Kidney (tissue), 22 donors: ENCODE measurements at places on chromosomes 7 and 10. TPM values are rescaled to one million over a fixed set of nuclear protein-coding genes. Genes with fewer than 3 reads are reported as not detected.

- no peak overlapping the region for H3K4me3 ChIP-seq
- no peaks in the 10 kb centered on the region for H3K27me3 ChIP-seq
- H3K27ac ChIP-seq, result no peak overlapping the region
Measured at GRCh38 chr7:26326211-26326610, 34.5 kb downstream of the SNX10 start.

DNA sequence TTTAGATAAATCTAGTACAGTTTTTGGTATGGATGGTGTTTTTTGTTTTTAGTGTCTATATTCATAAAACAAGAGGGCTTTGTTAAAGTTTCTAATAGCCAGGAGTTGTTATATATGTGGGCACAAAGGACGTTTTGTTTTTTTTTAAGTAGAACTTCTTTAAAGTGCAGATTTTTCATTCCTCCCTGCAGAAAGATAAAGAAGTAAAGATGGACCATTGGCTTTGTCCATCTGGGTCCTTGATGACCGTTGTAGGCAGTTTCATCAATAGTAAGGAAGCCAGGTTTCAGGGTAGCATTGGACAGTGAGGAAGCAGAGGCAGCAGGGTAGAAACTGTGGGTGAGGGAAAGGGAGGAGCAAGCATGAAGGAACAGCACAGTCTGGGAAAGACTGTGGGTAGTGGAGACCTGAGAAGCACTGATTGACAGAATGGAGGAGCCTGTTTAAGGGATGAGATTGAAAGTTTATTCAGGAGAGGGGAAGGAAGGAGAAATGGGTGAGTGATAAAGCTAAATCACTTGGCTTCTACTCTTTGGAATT, 5.3 kb downstream of the CALU start:
- no peak overlapping the region for H3K4me3 ChIP-seq
- H3K36me3 ChIP-seq, result peaks cover 2% of the 10 kb centered on the region
- H3K27ac ChIP-seq, result no peak overlapping the region
- H3K27me3 ChIP-seq, result no peaks in the 10 kb centered on the region

GRCh38 chr7:129513546-129513945, 11.2 kb downstream of the SMKR1 start:
- no peak overlapping the region for H3K27ac ChIP-seq
- no peaks in the 10 kb centered on the region for H3K4me1 ChIP-seq
- no peaks in the 10 kb centered on the region for H3K27me3 ChIP-seq
- DNase-seq, result no peak
- no peak overlapping the region for H3K4me3 ChIP-seq
- H3K36me3 ChIP-seq, result no peaks in the 10 kb centered on the region

- H3K27ac ChIP-seq, result no peak overlapping the region
- no peaks in the 10 kb centered on the region for H3K4me1 ChIP-seq
- H3K36me3 ChIP-seq, result no peaks in the 10 kb centered on the region
- no peak for DNase-seq
- H3K27me3 ChIP-seq, result no peaks in the 10 kb centered on the region
Measured at GRCh38 chr7:41448104-41448503, 254.8 kb downstream of the INHBA start.

- H3K27ac ChIP-seq, result no peak overlapping the region
- no peaks in the 10 kb centered on the region for H3K36me3 ChIP-seq
- no peak overlapping the region for H3K4me3 ChIP-seq
- H3K4me1 ChIP-seq, result no peaks in the 10 kb centered on the region
- no peaks in the 10 kb centered on the region for H3K27me3 ChIP-seq
- no peak for DNase-seq
Measured at GRCh38 chr7:32507414-32507813, 12.1 kb downstream of the AVL9 start.

DNA sequence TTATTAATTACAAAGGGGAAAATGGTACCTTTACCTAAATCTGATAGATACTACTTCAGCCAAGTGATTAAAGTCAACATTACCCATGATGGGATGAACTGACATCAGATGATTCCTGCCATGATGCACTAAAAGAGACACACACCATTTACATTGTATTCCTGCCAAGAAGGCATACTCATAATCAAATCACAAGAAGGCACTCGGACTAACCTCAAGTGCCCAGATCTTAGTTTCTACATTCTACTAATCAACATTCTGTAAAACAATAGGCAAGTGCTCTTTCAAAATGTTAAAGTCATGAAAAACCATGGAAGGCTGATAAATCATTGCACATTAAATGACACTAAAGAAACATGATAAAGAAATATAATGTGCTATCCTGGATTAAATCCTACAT, 44.4 kb downstream of the SLC35G1 start:
- H3K36me3 ChIP-seq, result no peaks in the 10 kb centered on the region
- H3K4me1 ChIP-seq, result no peaks in the 10 kb centered on the region
- no peaks in the 10 kb centered on the region for H3K27me3 ChIP-seq
- H3K4me3 ChIP-seq, result no peak overlapping the region

DNA sequence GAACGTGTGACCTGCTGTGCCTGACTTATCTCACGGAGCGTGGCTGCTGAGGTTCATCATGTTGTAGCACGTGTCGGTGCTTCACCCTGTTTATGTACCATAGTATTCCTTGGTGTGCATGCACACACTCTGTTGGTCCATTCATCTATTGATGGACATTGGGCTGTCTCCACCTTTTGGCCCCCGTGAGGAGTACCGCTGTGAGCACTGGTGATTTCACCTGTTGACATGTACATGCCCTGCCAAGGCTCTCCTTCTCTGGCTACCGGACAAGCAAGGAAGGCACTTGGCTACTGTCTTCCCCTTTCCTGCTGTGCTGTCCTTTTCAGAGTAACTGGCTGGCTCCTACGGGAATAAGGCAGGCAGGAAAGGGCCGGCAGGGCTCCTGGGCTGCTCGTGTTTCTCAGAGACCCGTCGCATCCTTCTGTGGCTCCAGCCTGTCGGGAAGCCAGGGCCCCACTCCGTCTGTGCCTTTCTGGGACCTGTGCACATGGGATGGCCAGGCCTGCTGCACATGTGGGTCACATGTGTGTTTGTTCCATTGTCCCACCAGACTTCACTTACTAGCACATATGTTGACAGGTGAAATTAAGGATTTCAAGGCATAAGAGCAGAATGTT, 17.8 kb upstream of the TBRG4 start:
- H3K27me3 ChIP-seq, result no peaks in the 10 kb centered on the region
- H3K4me1 ChIP-seq, result no peaks in the 10 kb centered on the region
- H3K4me3 ChIP-seq, result no peak overlapping the region
- DNase-seq, result no peak
- H3K36me3 ChIP-seq, result no peaks in the 10 kb centered on the region

GRCh38 chr10:96225119-96225518, 46.2 kb downstream of the BLNK start:
- H3K27ac ChIP-seq, result no peak overlapping the region
- H3K4me1 ChIP-seq, result no peaks in the 10 kb centered on the region
- DNase-seq, result no peak

GRCh38 chr10:52446391-52446790, 132.3 kb downstream of the DKK1 start:
- no peaks in the 10 kb centered on the region for H3K36me3 ChIP-seq
- no peaks in the 10 kb centered on the region for H3K4me1 ChIP-seq
- no peak overlapping the region for H3K27ac ChIP-seq

DNA sequence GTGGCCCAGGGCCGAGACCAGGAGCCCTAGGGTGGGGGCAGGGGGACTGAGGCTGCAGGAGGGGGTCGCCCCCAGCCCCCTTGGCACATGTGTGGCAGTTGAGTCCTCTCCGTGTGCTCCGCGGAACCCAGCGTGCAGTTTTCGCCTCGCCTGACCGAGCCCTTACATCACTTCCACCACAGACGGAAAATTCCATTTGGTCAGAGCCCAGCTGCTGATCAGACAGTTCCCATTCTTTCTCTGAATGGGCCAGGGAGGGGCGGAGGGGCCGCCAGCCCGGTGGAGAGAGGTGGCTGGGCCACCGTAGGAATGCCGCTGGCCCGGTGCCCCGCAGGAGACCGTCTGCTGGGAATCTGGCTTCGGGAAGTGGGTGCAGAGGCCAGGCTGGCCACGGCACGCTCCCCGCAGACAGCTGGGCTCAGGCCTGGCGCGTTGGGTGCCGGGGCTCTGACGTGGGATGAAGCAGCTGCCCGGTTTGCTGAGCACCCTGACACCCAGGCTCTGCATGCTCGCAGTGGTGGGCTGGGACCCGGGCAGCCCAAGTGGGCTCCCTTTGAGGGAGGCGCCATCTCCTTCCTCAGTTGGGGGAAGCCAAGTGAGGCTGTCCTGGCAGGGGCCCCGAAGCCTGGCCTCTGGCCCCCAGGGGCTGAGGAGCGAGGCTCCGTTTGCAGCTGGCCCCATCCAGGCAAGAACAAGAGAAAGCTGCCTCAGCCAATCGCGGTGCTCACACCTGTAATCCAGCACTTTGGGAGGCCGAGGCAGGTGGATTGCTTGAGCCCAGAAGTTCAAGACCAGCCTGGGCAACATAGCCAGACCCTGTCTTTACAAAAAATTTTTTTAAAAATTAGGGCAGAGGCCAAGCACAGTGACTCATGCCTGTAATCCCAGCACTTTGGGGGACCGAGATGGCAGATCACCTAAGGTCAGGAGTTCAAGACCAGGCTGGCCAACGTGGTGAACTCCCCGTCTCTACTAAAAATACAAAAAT, 9.9 kb downstream of the TTYH3 start:
- H3K4me3 ChIP-seq, result no peak overlapping the region
- peak overlapping the region; percentile 92 for H3K27ac ChIP-seq
- DNase-seq, result peak; percentile 91
- no peaks in the 10 kb centered on the region for H3K4me1 ChIP-seq

GRCh38 chr10:71978476-71978875, 14.3 kb downstream of the CHST3 start:
- no peaks in the 10 kb centered on the region for H3K36me3 ChIP-seq
- DNase-seq, result no peak
- peaks cover 52% of the 10 kb centered on the region for H3K4me1 ChIP-seq
- H3K4me3 ChIP-seq, result no peak overlapping the region
- no peaks in the 10 kb centered on the region for H3K27me3 ChIP-seq

- no peak overlapping the region for H3K27ac ChIP-seq
- no peaks in the 10 kb centered on the region for H3K27me3 ChIP-seq
- peak; percentile 45 for DNase-seq
- H3K4me1 ChIP-seq, result no peaks in the 10 kb centered on the region
- no peak overlapping the region for H3K4me3 ChIP-seq
Measured at GRCh38 chr7:39609113-39609934, 14.0 kb upstream of the RALA start.

GRCh38 chr10:89206402-89207180, 526 bp downstream of the CH25H start:
- H3K36me3 ChIP-seq, result no peaks in the 10 kb centered on the region
- H3K4me3 ChIP-seq, result peak overlapping the region; percentile 75
- peaks cover 8% of the 10 kb centered on the region for H3K4me1 ChIP-seq
- peaks cover 26% of the 10 kb centered on the region for H3K27me3 ChIP-seq

DNA sequence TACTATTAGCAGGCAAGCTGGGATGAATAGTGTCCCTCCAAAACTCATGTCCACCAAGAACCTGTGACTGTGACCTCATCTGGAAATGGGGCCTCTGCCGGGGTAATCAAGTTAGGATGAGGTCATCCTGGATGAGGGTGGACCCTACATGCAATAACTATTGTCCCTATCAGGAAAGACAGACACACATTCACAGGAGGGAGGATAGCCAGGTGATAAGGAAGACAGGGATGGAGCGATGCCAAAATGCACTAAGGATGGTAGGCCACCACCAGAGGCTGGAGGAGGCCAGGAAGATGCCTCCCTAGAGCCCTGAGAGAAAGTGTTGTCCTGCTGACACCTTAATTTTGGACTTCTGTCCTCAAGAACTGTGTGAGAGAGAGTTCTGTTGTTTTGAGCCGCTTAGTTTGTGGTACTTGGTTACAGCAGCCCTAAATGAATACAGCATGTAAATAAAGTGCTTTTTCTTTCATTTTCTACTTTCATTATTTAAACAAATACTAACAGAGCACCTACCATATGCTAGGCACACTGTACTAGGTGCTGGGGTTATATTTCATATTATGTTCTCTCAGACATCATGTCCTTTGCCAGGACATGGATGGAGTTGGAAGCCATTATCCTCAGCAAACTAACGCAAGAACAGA, 111.9 kb downstream of the USP6NL start:
- no peaks in the 10 kb centered on the region for H3K27me3 ChIP-seq
- H3K4me3 ChIP-seq, result no peak overlapping the region
- no peak overlapping the region for H3K27ac ChIP-seq
- no peaks in the 10 kb centered on the region for H3K36me3 ChIP-seq
- H3K4me1 ChIP-seq, result no peaks in the 10 kb centered on the region

DNA sequence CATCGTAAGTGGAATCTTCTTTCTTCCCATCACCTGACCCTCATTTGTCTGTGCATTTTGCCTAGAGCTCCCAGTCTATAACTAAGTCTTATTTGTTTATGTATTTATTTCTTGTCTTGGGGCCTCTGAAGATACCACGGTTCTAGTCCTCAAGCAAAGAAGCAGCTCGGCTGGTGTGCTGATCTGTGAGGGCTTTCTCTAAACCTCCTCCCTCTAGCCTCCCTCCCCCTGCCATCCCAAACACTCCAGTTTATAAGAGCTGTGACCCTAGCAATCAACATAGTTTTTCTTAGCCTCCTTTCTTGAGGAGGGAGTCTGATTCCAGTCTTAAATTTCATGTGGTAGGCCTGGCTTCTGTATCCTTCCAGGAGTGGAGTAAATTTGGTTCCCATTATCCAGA, 15.7 kb upstream of the NDUFA5 start:
- DNase-seq, result peak; percentile 31
- H3K4me3 ChIP-seq, result no peak overlapping the region
- H3K4me1 ChIP-seq, result no peaks in the 10 kb centered on the region
- no peaks in the 10 kb centered on the region for H3K27me3 ChIP-seq
- no peak overlapping the region for H3K27ac ChIP-seq

- no peaks in the 10 kb centered on the region for H3K36me3 ChIP-seq
- no peak overlapping the region for H3K4me3 ChIP-seq
- DNase-seq, result no peak
- H3K27me3 ChIP-seq, result no peaks in the 10 kb centered on the region
Measured at GRCh38 chr7:50436133-50436806, 13.9 kb downstream of the FIGNL1 start.

GRCh38 chr7:83921941-83922607, 272.5 kb downstream of the SEMA3A start:
- no peak for DNase-seq
- no peaks in the 10 kb centered on the region for H3K27me3 ChIP-seq
- H3K27ac ChIP-seq, result no peak overlapping the region
- no peaks in the 10 kb centered on the region for H3K36me3 ChIP-seq
- no peaks in the 10 kb centered on the region for H3K4me1 ChIP-seq
- H3K4me3 ChIP-seq, result no peak overlapping the region

- no peak overlapping the region for H3K4me3 ChIP-seq
- no peaks in the 10 kb centered on the region for H3K36me3 ChIP-seq
- DNase-seq, result no peak
- H3K4me1 ChIP-seq, result no peaks in the 10 kb centered on the region
- H3K27ac ChIP-seq, result no peak overlapping the region
Measured at GRCh38 chr7:84013616-84014240, 180.9 kb downstream of the SEMA3A start.

- H3K4me3 ChIP-seq, result peak overlapping the region; percentile 92
- no peak for DNase-seq
- H3K27ac ChIP-seq, result no peak overlapping the region
- H3K36me3 ChIP-seq, result peaks cover under 1% of the 10 kb centered on the region
Measured at GRCh38 chr7:39567294-39567693, 1.1 kb downstream of the YAE1 start.

- peak overlapping the region; percentile 5 for H3K27ac ChIP-seq
- no peaks in the 10 kb centered on the region for H3K27me3 ChIP-seq
- no peak overlapping the region for H3K4me3 ChIP-seq
- peaks cover 45% of the 10 kb centered on the region for H3K4me1 ChIP-seq
Measured at GRCh38 chr10:79249186-79250121, 97.8 kb upstream of the PPIF start.

Gene ZFYVE27
- 23.3 TPM for polyA plus RNA-seq

Gene OPN1SW
- not detected for polyA plus RNA-seq

Gene HOXA6
- 1.1 TPM for polyA plus RNA-seq

Gene ALOX5
- 2.5 TPM for polyA plus RNA-seq

Gene SP8
- polyA plus RNA-seq, result not detected

Gene C10orf67
- polyA plus RNA-seq, result 1.1 TPM

Gene HTR5A
- polyA plus RNA-seq, result not detected

Gene EBF3
- 0.09 TPM for polyA plus RNA-seq

Gene C10orf53
- polyA plus RNA-seq, result not detected

Gene BCL7B
- 67.3 TPM for polyA plus RNA-seq

Gene MSMB
- polyA plus RNA-seq, result not detected

Gene GNG11
- 45.0 TPM for polyA plus RNA-seq
